ENCODE measurements at places on chromosomes 6 and 20.

DNA sequence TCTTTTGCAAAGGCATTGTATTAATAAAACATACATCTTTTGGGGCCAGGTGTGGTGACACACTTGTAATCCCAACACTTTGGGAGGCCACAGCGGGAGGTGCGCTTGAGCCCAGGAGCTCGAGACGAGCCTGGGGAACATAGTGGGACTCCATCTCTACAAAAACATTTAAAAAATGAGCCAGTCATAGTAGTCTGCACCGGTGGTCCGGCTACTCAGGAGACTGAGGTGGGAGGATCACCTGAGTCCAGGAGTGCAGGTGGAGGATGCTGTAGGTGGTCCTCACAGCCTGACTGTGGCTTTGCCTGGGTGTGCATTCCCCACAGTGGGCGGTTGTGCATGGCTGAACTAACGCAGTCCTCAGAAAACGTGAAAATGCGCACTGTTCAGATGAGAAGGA, 162.5 kb downstream of the DLL1 start:
- no peak for DNase-seq

GRCh38 chr6:163017801-163018200, 290.0 kb downstream of the PACRG start:
- DNase-seq, result no peak

- DNase-seq, result no peak
These were observed 39.4 kb upstream of the CCN6 start for GRCh38 chr6:112014483-112014882.

- no peak for DNase-seq
These were observed 196.9 kb downstream of the DST start for GRCh38 chr6:56445818-56446217.

DNA sequence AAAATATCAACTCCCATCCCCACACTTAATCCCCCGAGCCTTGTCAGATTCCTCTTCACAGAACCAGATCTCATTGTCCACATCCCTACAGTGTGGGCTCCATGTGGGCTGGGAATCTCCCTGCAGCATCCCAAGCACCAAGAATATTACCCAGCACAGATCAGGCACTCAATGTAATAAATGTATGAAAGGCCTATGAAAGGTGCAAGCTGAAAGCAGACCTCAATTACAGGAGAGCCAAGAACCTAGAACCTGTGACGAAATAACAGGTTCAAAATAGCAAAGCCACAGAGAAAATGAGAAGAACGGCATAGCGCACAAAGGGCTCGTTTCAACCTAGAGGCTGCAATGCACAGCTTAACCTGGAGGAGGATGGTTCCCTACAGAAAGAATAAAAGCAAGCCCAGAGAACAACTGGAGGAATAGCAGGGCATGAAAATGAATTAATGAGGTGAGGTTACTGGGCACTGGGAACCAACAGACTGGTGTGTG, 3.1 kb downstream of the SLC23A2 start:
- no peak for DNase-seq

GRCh38 chr20:35257175-35257909, 20.6 kb downstream of the MMP24OS start:
- no peak for DNase-seq

- DNase-seq, result no peak
These were observed 238.2 kb downstream of the GMDS start for GRCh38 chr6:2007165-2007564.

GRCh38 chr20:16317445-16318362, 255.5 kb downstream of the KIF16B start:
- DNase-seq, result no peak

DNA sequence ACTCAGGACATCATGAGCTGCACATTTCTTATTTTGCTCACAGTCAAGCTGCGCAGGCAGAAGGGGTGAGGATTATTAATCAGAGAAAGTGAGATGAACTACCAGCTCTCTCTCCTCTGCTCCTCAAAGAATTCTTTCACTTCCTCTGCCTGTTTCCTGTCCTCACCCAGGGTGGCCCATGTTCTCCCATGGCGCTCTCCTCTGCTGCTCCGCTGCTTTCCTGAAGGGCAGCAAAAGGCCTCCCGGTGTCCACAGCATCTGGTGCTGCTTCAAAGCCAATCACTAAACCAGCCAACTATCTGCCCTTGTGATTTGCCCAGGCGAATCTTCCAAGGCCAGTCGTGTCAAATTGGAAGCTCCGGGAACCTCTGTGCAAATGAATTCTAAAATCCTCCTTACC, 324.2 kb downstream of the TPBG start:
- no peak for DNase-seq

DNA sequence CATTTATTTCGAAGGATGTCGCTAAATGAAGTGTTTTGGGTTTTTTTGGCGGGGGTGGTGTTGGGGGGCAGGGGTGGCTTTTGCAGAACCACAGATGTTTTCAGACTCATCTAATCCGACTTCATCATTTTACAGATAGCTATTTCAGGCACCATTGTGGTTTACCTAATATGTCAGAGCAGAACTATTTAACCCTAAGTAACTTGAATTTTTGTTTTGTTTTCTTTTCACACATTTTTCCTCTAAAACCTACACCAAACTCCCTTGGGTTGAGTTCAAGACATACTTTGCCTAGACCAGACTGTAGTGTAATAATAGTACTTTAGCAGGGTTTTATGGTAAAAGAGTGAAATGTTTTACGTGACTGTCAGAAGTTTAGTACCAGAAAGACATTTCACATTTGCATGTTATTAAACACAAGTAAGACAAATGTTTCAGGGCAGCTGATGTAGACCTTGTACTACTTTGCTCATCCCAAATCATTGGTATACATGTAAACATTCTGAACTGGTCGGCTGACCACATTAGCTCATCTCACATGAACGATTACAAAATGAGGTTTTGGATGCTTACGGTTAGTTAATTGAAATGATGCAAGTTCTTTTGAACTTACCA, 37.7 kb downstream of the MAP3K4 start:
- no peak for DNase-seq

DNA sequence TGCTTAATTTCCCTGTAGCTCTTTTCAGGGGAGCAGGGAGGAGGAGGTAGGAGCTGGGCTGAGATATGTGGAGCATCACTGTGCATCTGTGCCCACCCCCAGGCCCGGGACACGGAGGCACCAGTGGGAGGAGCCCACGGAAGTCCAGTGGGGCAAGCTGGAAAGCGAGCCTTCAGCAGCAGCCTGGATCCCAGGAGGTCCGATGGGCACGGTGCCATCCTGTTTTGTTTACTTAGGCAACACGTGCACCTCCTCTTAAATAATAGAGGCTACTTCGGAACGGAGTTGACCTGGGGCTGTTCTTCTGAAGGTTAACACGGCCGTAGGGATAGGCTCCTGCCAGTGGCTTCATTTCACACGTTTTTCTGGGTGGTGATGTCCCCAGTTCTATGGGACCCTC, 51.6 kb downstream of the CDH4 start:
- DNase-seq, result no peak

DNA sequence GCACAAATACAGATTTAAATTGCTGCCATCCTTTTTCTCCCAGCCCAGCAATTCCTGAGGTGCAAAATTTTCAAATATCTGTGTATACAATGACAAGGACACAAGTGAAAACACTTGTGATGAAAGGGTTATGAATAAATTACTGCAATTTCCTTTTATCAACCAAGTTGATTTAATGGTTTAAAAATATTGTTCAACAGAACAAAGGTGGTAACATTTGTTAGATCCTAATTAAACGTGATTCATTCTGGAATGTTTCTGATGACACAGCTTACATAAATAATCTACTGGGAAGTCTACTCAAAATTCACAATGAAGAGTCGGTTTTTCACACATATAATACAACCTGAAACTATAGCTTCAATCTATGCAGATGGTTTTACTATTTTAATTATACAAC, 17.1 kb downstream of the B4GALT5 start:
- DNase-seq, result no peak

- DNase-seq, result no peak
These were observed 3.0 kb upstream of the PRDM13 start for GRCh38 chr6:99603421-99604165.

GRCh38 chr20:59403261-59403961, 103.0 kb downstream of the EDN3 start:
- peak; percentile 13 for DNase-seq

DNA sequence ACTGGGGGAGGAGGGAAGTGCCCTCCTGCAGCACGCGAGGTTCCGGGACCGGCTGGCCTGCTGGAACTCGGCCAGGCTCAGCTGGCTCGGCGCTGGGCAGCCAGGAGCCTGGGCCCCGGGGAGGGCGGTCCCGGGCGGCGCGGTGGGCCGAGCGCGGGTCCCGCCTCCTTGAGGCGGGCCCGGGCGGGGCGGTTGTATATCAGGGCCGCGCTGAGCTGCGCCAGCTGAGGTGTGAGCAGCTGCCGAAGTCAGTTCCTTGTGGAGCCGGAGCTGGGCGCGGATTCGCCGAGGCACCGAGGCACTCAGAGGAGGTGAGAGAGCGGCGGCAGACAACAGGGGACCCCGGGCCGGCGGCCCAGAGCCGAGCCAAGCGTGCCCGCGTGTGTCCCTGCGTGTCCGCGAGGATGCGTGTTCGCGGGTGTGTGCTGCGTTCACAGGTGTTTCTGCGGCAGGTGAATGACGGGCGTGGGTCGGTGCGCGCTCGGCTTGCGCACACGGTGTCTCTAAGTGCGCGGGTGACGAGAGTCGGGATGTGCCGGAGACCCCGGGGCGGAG, at the start of gene CDKN1A:
Gene CDKN1A, plus strand, starts transcription at position 227 of the 555 bp plus-strand sequence. CDS start 5,388 bp downstream, outside the sequence.
- DNase-seq, result peak; percentile 75

- DNase-seq, result no peak
These were observed 578.2 kb downstream of the QKI start for GRCh38 chr6:163992701-163993100.

DNA sequence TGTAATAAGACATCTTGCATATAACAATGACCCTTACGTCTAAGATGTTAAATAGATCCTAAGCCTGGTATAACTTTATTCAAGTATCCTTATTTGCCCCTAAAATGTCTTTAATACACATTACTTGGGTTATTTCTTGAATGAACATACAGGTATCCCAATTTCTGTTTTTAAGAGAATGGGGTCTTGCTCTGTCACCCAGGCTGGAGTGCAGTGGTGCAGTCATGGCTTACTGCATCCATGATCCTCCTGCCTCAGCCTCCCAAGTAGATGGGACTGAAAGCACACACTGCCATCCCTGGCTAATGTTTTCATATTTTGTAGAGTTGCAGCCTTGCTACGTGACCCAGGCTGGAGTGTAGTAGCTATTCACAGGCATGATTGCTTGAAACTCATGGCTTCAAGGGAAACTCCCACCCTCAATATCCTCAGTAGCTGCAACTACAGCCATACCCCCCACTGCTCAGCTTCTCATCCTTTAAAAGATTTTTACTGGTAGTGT, 10.4 kb upstream of the ZNFX1 start:
- DNase-seq, result no peak

DNA sequence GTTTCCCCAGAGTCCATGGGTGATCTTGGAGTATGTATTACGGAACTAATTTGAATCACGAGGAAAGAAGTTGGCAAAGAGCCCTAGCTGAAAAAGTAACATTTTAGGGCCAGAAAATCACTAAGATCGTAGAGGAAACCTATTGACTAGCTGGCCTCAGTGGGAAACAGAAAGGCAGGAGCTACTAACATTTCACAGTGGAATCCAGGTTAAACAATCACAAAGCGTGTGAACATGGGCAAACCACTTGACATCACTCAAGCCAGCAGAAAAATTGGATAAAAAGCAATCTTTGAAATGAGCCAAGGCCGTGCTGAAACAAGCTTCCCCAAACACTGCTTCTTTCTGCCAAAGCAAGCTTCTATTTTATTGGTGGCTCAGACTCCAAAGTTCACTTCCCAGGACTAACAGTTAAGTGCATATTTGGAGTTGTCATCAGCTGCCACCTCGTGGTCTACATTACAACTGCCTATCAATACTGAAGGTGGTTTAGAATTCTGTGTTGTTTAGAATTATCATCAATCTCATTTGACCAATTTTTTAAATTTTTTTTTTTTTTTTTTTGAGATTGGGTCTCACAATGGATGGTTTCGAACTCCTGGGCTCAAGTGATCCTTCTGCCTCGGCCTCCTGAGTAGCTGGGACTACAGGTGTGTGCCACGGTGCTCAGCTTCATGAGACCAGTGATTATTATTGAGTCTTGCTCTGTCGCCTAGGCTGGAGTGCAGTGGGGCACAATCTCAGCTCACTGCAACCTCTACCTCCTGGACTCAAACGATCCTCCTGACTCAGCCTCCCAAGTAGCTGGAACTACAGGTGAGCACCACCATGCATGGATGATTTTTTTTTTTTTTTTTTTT, 10.6 kb downstream of the RPS10 start:
- DNase-seq, result peak; percentile 83

- DNase-seq, result no peak
These were observed 147.4 kb downstream of the FOXC1 start for GRCh38 chr6:1757131-1757530.

- no peak for DNase-seq
These were observed 182.7 kb downstream of the TBX18 start for GRCh38 chr6:84581494-84582259.

DNA sequence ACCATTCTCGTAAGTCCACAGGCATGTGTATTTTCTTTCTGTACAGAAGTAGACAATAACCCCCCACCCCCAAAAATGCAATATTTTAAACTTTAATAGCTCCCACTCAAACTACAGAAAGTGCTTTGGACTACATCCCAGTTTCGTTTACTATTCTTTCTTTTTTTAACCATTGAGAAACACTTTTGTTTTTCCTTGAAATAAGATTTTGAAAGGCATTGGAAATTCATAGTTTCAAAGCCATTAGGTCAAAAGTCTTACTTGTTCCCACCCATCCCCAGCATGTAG, 140.0 kb downstream of the KIF16B start:
- DNase-seq, result no peak

DNA sequence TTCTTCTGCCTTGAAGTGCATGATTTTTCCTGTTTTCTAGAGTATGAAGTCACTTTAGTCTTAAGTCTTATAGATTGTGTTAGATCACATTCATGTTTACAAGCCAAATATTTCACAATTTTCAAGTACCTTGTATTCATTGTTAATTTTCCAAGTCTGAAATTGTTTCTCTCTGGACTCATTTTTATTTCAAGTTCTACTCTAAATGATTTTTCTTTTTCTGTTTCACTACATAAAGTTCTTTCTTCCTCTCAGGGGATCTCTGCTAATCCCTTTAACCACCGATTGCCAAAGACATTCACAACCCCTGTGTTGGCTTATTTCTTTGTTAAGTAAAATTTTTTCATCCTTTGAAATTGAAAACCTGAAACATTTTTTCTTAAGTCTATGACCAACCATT, 805.7 kb downstream of the KIF16B start:
- DNase-seq, result no peak

DNA sequence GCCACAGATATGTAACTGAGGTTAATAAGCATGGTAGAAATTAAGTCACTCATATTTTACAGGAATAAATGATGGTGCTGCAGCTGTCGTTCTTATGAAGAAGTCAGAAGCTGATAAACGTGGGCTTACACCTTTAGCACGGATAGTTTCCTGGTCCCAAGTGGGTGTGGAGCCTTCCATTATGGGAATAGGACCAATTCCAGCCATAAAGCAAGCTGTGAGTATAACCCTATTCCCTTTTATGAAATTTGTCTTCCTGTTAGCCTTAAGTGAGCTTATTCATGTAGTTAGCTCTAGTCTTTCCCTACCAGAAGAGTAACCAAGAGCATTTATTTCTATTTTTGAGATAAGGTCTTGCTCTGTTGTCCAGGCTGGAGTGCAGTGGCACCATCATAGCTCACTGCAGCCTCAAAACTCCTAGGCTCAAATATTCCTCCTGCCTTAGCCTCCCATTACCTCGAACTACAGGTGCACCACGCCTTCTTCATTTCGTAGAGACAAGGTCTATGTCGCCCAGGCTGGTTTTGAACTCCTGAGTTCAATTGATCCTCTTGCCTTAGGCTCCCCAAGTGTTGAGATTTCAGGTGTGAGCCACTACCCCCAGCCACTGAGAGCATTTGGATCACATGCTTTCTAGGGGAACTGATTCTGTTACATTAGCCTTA, 12.0 kb downstream of the TCP1 start:
- DNase-seq, result no peak

Measured in globus pallidus (tissue), 1 donor.